ENCODE measurements at places on chromosomes 3 and 15. TPM values are rescaled to one million over a fixed set of nuclear protein-coding genes. Genes with fewer than 3 reads are reported as not detected.

GRCh38 chr3:126961191-126961790 is 21.6 kb upstream of the PLXNA1 start:
- DNase-seq = no peak

DNA sequence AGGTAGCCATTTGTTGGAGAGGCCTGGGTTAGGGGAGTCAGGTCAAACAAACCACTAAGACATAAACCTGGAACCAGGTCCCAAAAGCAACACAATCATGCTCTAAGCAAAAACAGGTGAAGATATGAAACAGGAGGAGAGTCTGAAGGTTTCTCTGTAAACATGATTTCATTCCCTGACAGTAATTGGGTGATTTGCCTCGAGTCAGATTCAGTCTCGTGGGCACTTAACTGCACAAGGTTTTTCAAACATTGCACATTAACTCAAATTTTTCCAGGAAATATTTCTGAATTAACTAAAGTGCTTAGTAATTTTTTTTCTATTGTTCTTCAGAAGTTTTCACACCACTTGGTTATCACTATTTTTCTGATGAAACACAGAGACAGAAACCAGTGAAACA is 27.8 kb downstream of the RORA start:
- DNase-seq = no peak

GRCh38 chr3:13669457-13669856 is 120.5 kb downstream of the FBLN2 start:
- no peak for DNase-seq

DNA sequence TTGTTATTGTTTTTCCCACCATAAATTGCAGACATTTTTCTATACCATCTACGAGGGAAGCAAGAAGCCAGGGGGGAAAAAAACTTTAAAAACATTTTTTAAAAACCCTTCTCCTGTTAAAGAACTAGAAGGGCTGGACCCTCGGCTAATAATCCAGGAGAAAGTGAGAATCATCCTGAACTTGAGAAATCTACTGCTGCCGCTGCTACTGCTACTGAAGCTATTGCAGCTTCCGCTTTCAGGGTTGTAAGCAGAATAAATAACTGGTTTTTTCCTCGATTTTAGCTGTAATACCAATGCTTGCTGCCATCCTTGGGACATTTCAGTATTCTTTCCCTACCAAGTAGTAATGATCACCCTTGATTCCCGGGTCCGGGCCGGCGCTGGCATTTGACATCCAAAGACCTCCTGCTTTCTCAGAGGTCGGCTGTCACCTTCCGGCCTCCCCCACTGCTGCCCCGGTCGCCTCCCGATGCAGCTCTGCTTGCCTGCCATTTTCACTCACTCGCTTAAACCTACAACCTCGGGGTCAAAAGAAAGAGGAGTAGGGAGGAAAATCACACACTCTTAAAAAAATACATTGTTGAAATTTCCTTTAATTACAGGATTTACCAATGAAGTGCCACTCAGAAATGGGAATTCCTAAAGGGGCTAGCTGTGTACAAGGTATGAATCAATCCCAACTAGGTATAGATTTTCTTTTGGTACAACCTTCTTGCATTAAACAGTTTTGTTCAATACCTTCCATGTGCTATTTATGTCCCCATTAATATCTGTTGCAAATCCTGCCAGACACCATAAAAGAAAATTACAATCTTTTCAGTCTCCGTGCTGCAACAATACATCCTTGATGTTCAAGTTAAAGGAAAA is 674 bp upstream of the MECOM start:
- no peak for DNase-seq

DNA sequence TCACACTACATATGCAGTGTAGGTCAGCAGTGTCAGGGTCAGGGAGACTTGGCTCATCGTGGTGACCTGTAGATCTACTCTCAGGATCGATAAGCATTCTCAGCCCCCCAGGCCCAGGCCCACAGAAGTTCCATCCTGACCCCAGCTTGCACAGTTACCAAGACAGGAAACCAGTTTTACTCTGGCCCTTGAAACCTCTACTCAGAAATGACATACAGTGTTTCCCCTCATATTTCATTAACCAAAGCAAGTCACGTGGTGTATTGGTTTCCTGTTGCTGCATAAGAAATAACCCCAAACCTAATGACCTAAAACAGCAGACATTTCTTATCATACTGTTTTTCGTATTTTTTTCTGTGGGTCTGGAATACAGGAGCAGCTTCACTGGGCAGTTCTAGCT is 242.2 kb downstream of the SLCO3A1 start:
- DNase-seq = no peak

GRCh38 chr3:9101286-9101685 is 138.0 kb upstream of the RAD18 start:
- DNase-seq = no peak

- no peak for DNase-seq
Measured at GRCh38 chr15:66153549-66154415, 99.8 kb downstream of the MEGF11 start.

DNA sequence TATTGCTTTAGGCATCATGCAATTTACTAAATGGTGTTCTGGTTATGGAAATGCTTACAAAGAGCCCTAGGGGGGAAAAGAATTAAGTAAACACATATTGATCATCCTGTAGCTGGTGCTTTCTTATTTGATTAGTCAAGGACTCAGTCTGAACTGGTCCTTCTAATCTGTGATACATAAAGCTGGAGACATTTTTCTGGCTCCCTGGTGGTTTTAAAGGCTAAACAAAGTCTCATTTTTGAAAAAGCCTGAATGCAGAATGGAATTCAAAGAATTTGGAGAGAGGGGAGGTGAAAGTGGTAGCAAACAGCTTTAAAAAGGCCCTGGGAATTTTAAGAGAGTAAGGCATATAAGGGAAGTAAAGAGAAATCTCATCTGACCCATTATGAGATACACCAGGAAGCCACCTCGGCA is 149.7 kb downstream of the RBMS3 start:
- DNase-seq = no peak

DNA sequence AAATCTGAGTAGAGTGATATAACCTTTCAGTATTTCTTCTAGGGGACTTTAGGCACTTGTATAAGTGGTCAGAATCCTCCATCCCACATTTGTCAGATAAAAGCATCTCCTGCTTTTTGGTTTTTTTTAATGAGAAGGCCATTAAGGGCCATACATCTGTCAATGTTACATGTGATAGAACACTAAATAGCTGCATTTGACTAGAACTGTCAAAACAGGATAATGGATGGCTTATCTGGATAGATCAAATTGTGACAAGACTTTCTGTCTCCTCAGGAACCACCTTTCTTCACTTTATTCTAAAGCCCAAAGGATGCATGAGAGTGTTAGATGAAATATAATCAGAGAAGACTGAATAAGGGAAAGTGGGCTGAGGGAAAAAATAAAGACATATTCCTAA is 533.4 kb upstream of the TGFBR2 start:
- no peak for DNase-seq

Gene RASGRF1
- total RNA-seq = 0.16 TPM

Gene SEMA3G
- 5.2 TPM for total RNA-seq

Gene PRRT3
- total RNA-seq = 5.7 TPM

Gene GOLGA8F
- not detected for total RNA-seq

Gene THAP10
- total RNA-seq = 7.5 TPM

Gene TRIM42
- total RNA-seq = not detected

Gene PRKCI
- total RNA-seq = 33.4 TPM

Gene SLC28A2
- total RNA-seq = not detected
